ENCODE measurements at places on chromosomes 6 and 20.

DNA sequence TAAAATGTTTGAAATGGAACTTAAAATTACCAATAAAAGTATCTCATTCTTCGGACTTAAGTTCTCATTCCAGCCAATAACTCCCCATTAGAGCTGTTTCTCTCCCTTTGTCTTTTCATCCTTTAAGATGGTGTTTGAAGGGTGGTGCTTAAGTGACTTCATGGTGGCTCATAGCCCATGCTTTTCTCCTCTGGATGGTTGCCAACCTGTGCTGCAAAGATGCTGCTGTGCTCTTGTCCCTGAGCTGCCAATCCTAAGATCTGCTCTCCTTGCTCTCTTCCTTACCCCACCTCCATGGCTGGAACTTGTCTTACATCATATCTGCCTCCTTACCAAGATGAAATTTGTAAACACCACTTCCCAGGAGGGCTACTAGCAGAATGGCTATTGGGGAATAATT, 31.6 kb upstream of the PNRC1 start:
- DNase-seq = no peak

GRCh38 chr20:58438970-58439808, 50.2 kb downstream of the VAPB start:
- DNase-seq = no peak

GRCh38 chr20:56392881-56393482, 537 bp downstream of the CSTF1 start:
- no peak for DNase-seq

DNA sequence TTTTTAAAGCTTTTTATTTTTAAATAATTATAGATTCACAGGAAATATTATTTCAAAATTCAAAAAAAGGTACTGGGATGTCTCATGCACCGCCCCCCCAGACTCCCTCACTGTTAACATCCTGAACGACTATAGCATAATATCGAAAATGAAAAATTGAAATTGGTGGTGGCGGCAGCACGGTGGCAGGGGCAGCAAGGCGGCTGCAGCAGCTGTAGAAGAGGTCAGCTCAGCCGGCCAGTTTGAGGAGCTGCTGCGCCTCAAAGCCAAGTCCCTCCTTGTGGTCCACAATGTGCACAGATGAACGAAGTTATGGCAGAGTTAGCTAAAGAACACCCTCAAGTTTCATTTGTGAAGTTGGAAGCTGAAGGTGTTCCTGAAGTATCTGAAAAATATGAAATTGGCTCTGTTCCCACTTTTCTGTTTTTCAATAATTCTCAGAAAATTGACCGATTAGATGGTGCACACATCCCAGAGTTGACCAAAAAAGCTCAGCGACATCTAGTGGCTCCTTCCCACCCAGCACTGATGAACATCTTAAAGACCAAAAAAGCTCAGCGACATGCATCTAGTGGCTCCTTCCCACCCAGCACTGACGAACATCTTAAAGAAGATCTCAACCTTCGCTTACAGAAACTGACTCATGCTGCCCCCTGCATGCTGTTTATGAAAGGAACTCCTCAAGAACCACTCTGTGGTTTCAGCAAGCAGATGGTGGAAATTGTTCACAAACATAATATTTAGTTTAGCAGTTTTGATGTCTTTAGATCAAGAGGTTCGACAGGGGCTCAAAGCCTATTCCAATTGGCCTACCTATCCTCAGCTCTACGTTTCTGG, 100.8 kb downstream of the FAM217A start:
- DNase-seq = no peak
